Stimulated activated CD8-positive, alpha-beta memory T cell treated with anti-CD3 and anti-CD28 coated beads, Interleukin-15, amount 100 ng/mL, for 24 hours (primary cell): ENCODE measurements at places on chromosomes 2 and 18.

- no peak for DNase-seq
Measured at GRCh38 chr18:49682173-49682802, 120.4 kb downstream of the LIPG start.

DNA sequence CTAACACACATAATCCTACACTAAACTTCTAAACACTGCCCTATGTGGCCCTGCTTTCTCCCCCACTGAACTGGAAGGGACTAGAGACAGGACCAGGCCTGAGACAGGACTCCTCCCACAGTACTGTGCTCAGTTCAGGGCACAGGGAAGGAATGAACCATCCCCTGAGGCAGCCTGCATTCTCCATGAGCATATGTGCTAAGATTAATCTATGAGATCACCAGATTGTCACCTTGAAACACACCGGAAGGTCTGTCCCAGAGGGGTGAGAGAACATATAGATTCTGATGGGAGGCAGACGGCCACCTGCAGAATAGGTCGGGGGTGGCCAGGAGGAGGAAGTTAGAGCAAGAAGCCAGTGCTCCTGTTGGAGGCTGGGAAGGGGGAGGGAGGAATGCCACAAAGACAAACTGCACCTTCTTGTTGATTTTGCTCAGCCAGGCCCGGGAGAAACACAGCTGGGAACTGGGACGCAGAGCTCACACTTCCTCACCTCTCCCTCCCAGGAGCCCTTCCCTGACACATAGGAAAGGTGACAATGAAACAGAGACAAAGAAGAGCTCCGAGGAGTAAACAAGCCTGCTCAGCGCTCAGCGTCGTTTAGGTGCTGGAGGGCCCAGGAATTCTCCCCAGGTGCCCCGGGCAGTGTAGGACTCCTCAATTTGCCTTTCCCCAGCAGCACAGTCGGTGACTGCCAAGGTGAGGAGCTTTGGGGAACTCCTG lies 52.1 kb downstream of the ZBTB7C start:
- DNase-seq, result no peak

DNA sequence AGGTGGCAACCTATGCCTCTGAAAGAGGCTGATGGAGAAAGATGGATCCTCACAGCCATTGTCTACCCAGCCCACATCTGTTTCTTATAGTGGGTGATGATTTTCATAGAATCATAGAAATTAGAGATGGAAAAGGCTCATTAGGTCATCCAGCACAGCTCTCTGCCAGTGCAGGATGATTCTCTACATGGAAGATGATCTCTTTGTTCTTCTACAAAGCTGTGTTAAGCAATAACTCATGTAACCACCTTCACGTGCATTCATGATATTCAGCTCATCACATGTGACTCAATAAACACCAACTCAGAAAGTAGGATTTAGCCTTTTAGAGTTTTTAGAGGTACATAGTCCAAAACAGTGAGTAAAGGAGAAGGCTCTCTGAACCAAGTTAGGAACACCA lies 539.4 kb upstream of the ID2 start:
- DNase-seq, result no peak

DNA sequence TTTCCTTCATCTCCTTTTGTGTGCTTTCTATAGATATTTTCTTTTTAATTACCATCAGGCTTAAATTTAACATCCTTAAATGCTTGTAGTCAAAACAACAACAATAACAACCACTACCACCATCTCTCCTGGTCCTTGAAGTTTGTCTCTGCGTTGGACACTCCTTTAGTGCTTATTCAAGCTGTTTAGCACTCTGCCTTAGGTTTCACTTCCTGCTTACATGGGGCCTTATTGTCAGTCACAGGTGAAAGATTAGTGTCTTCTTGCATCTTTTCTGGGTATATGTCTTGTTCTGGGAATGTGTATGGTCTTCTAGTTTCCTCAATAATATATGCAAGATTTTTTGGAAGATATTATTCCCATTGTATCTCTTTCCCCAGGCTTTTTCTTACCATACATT lies 240.1 kb upstream of the NXPH2 start:
- no peak for DNase-seq

GRCh38 chr2:230877116-230877758 lies 12.5 kb downstream of the ITM2C start:
- DNase-seq, result no peak

GRCh38 chr2:212532087-212532486 lies 6.5 kb downstream of the ERBB4 start:
- DNase-seq, result no peak

DNA sequence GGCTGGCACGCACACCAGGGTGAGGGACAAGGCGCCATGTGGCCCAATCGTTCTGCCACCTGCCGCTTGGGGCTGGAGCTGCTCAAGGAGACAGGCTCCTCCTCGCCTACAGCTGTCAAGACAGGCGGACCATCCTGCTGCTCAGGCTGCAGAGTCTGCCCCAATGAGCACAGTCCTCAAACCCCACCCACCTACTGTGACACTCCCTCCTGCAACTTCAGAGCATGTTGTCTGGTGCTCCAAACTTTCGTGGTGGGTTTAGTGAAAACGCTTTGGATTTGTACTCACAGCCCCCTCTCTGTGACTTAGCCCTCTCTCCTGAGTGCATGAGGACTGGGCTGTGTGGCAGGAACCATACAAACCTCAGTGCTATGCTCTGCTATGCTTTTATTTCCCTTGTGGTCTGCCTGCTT lies 23.2 kb upstream of the SLC35F6 start:
- no peak for DNase-seq

DNA sequence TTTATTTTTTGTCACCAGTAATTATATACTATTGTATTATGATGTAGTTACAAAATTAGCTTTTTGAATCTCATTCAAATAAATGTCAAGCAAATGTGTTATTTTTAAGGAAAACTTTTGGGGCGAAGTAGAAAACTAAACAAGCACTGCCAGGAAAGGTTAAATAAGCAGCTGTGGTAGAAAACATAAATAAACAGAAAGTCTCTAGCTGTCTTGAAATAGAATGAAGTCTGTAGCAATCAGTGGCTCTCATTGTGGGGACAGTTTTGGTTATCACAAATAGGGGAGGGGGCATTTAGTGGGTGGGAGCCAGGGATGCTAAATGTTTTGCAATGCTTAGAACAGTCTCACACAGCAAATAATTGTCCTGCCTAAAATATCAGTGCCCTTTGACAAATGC lies 3.4 kb downstream of the INSIG2 start:
- DNase-seq, result no peak

DNA sequence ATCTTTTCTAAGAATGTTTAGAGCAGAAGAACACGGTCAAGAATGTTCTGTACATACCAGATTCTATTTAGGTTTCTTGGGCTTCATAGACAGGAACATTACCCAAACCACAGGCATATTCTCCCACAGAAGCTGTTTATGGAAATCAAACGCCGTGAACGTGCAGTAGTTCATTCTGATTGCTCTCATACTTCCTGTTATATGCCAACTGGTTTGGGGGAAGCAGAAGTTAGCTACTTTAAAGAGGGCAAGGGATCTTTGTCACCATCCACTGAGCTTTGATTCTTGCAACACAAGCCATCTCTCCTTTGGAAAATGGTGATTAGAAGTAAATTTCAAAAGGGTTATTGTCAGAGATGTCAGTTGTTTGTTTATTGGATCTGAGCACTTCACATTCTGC lies 182.2 kb upstream of the NRP2 start:
- no peak for DNase-seq

DNA sequence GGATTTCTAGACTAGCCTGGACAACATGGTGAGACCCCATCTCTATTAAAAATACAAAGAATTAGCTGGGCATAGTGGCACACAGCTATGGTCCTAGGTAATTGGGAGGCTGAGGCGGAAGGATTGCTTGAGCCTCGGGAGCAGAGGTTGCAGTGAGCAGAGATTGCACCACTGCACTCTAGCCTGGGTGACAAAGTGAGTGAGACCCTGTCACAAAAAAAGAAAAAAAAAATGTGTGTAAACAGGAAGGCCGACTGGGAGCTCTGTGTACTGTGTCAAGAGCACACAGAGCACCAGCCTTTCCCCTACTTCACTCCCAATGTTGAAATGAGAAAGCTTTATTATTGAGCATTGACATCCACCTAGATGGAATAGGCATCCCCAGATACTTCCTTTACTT lies 681.7 kb upstream of the FSHR start:
- DNase-seq, result no peak

DNA sequence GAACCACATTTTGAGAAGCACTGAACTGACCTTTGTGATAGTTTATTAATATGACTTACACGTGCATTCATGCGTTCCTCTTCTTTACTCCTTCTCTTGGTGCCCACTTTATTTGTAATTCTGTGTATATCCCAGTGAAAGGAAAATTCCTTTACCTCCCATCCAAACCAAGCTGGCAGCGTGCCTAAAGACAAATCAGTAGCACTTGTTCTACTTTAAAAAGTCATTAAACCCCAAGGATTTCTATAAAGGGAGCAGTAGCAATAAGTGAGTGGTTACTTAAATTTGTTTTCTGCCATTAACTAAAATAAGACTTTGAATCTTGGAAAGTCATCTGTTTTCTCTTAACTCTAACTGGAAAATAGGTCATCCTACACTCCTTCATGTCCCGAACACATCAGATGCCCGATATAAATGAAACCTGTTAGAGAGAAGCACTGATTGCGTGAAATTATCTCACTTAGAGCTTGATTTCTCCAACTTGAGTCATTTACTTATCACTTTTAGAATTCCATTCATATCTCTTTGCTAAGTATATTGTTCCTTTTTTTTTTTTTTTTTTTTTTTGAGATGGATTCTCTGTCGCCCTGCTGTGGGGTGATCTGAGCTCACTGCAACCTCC lies 10.7 kb downstream of the PIK3C3 start:
- DNase-seq, result no peak

DNA sequence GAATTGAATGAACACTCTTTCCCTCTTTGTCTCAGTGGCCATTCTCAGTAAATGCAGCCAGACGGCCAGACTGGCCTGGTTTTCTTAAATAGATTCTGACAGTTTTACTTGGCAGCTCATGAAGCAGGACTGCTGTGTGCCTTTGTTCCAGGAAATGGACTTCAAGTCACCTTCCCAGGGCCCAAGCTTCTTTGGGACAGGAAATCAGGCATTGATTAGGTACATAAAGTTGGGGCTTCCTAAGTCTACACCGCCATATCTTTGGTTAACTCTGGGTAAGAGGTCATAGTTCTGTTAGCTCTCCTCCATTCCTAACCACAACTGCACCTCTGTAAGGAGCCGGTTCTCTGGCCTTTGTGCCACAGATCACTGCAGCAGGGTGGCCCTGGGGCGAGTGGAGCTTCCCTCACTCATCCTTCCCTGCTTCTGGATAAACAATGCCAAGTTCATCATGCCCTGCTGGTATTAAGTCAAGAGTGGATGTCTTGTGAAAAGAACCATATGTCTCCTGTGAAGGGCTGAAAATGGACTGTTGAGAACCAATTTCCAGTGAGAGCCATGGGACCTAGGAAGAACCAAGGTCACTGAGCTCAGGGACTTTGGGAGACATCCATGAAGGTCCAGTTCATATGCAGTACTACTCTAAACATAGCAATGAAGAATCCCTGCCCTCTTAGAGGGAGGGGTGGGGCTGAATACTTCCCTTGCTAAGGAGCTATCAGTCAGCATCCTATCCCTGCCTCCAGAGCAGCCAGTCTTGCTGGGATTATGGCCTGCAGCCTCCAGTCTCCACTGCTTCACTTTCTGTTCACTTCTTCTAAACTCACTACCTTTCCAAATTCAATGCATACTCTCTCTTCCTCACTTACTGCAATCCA lies 122.6 kb upstream of the XPO1 start:
- DNase-seq, result no peak

- no peak for DNase-seq
Measured at GRCh38 chr2:238947920-238948710, 100.2 kb downstream of the TWIST2 start.

GRCh38 chr2:3956406-3956805 lies 253.0 kb downstream of the DCDC2C start:
- no peak for DNase-seq

DNA sequence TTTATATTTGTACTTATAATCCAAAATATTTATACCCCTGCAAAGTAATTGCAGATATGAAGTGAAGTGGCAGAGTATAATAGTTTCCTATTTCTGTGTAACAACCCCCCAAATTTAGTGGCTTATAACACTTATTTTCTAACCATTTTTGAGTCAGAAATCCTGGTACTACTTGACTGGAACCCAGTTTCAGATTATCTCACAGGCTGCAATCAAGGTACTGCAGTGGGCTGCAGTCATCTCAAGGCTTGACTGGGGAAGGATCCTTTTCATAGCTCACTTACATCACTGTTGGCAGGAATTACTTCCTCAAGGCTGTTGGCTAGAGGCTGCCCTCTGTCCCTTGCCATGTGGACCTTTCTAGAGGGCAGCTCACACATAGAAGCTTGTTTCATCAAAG lies 558.2 kb upstream of the PKDCC start:
- DNase-seq, result no peak

GRCh38 chr2:26273501-26273900 lies 28.8 kb downstream of the HADHB start:
- no peak for DNase-seq

DNA sequence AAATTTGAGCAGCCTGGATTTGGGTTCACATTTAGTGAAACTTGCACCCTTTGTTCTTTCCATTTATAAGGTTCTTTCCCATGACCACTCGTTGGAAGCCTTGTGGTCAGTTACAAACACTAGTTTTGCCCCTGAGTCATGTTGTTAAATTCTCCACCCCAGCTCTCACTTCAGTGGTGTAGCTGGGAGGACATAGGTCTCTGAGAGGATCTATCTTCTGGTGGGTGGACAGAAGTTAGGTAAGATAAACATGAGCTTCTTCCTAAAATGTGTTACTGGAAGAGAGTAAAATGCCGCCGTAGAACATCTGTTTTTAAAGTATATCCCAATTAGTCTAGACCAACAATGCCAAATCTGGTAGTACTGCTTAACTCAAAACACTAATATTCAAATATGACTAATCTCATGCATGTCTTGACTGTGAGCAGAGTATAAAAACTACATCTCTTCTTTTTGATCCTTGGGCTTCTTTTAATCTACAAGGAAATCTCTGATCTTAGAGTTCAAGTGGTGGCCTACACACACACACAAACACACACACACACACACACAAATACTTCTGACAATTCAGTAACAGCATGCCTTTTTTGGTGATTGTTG lies 162.6 kb upstream of the FN1 start:
- no peak for DNase-seq

GRCh38 chr2:169108099-169108884 lies 38.9 kb downstream of the DHRS9 start:
- no peak for DNase-seq

DNA sequence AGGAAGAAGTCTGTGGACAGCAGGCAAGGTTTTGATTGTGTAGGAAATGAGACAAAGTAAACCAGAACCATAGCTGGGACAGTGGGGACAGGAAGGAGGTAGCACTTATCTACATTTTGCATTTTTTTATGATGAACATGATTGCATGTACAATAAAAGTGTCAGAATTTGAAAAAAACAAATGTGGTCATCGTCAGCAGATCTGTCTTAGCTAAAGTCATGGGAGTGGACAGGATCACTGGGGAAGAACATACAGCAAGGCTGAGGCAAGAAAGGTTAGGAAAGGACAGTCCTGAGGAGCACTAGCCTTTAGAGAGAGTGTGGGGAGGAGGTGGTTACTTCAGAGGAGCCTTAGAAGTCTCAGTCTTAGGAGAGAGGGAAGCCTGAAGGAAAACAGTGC lies 35.1 kb upstream of the SLC14A2 start:
- no peak for DNase-seq

GRCh38 chr18:33741760-33742159 lies 163.7 kb downstream of the ASXL3 start:
- no peak for DNase-seq
